Tibial artery (tissue), 4 donors: ENCODE measurements at places on chromosomes 2 and 18.
A peak's percentile ranks its signal among the peaks of the same experiment; 100 is the strongest.

GRCh38 chr18:10304853-10305252 is 149.6 kb upstream of the APCDD1 start:
- DNase-seq: peak; percentile 72

DNA sequence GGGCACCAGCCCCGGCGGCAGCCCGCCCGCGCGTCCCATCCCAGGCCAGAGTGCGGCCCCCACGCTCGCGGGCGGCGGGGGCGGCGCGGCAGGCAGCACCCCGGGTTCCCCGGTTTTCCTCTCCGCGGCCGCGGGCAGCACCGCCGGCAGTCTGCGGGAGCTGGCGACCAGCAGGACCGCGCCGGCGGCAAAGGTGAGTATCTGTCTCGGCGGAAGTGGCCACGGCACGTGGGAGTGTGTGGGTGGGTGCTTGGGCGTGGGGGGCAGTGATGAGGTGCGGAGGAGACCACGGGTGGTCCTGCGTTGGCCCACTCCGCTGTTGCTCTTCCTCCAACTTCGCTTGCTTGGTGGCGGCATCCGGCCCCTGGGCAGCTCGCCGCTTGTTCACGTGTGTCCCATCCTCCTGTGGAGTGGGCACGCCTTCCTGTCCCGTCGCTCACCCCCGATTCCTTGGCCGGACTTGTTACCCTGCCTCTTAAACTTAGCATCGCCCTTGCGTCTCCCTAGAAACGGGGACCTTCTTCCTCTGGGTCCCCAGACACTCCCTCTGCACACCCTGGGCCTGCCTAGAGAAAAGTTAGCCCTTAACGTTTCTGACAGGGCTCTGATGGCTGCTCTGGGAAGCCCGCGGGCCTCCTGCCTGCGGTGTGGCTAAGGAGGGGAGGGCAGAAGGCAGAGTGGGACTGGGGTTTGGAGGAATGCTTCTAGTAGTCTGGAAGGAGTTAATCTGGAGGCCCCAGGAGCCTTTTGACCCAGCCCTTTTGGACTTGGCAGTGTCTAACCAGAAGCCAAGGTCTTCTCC is 1.1 kb downstream of the SH3RF3 start:
- peak; percentile 46 for DNase-seq

- no peak for DNase-seq
Measured at GRCh38 chr18:58535340-58536201, 93.3 kb downstream of the ALPK2 start.

DNA sequence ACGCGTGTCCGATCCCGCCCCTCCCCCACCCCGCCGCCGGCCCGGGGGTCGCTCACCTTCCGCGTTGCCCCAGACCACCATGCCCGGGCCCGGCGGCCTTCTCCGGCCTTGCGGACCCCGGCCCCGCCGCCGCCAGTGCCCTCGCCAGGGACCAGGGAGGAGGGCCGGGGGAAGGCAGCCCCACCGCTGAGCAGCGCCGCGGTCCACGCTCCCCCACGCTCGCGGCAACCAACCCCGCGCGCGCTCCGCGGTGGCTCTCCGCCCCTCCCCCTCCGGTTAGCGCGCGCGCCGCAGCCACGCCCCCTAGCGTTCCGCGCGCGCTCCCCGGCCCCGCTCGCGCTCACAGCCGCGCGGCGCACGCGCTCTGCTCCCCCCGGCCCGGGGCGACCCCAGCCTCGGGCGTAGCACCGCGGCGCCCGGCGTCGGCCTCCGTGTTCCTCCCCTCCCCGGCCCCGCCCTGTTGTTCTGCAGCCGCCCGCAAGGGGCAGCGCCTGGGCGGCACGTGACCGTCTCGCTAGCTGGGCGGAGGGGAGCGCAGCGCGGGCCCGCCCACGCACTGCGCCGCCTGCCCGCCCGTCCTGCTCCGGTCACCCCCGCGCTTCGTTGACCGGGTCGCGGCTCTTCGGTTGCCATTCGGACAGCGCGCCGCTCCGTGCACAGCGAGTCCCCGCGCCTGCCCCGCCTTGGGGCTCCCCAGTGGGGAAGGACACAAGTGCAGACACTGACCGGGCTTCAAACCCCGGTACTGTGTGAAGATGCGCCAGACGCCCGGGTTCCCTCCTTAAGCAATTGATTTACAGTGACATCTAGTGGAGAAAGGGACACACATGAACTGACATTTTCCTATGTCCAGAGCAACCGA is at the start of gene REV1:
REV1 (minus strand) TSS at position 257 of the 862 bp plus-strand sequence. CDS start 25,042 bp downstream, outside the sequence.
- peak; percentile 87 for DNase-seq

- DNase-seq: peak; percentile 25
Measured at GRCh38 chr18:50679056-50679455, 119.2 kb downstream of the MAPK4 start.
